ENCODE measurements at places on chromosomes 3 and 15.

DNA sequence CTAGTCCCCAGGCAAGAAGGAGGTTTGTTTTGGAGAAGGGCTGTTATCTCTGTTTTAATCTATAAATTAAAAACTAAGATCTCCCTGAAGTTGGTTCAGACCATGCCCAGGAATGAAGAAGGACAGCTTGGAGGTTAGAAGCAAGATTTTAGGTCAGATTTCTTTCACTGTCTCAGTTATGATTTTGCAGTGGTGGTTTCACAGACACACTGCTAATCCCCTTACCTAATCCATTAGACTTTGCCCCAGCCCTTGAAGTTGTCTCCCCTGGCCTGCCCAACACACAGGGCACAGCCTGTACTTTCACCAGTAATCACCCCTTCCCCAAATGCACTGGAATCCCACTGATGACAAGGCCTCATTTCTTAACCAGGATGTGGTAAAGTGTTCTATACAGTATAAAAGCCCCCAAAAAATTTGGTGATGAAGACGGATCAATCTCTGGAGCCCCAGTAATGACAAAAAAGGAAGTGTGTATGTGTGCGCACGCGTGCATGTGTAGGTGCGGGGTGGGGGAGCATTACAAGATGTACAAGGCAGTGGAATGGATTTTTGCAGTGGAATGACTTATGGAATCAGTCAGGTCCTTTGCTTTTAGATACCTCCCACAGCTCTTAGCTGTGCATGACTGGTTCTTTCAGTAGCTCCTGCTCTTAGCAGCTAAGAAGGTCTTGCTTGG, 73.1 kb upstream of the TERB2 start:
- no peak for DNase-seq

GRCh38 chr3:180409883-180410282, 192.1 kb upstream of the TTC14 start:
- no peak for DNase-seq

- no peak for DNase-seq
These were observed 7.4 kb upstream of the NCBP2 start for GRCh38 chr3:196949750-196950149.

- no peak for DNase-seq
These were observed 255.1 kb upstream of the STT3B start for GRCh38 chr3:31277582-31277981.

- no peak for DNase-seq
These were observed 77.8 kb downstream of the WWTR1 start for GRCh38 chr3:149579838-149580542.

- DNase-seq, result no peak
These were observed 238.5 kb downstream of the ITPR1 start for GRCh38 chr3:4731543-4732111.

DNA sequence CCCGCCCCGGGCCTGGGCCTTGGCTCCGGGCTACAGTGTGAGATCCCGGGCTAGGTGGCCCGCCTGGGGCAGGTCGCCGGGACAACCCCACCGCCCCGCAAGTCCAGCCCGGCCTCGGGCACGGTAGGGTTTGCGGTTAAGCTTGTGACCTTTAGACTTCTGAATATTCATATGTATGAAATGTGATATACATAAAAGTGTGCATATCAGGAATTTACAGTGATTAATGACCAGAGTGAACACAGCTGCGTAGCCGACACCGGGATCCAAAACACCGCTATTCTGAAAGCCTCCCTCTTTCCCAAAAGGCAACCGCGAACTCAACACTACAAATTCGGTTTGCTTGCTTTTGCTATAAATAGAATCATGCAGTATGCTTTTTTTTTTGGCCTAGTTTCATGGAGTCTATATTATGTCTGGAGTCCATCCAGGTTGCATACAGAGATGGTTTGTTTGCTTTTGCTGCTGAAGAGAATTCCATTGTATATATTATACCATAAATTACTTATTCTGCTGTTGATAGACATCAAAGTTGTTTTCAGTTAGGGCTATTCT, 636 bp upstream of the SNRPA1 start:
- no peak for DNase-seq

DNA sequence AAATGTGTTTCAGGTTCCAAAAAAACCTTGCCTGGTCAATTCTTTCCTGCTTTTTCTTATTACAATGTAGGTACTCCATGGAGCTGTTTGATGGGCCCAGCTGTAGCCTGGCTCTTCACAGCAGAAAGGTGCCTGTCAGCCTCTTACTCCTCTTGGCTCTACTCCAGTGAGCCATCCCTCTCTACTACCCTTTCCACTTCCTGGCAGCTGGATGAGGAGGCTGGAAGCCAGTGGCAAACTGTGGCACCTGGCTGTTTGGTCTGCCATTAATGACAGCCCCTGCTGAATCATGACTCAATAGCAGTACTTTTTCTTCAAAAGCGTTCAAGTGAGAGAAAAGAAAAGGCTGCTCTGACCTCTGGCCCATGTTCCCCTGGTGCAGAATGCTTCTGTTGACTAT, 618.1 kb downstream of the PYDC2 start:
- DNase-seq, result no peak

- no peak for DNase-seq
These were observed 77.9 kb downstream of the NTRK3 start for GRCh38 chr15:88178631-88179030.

DNA sequence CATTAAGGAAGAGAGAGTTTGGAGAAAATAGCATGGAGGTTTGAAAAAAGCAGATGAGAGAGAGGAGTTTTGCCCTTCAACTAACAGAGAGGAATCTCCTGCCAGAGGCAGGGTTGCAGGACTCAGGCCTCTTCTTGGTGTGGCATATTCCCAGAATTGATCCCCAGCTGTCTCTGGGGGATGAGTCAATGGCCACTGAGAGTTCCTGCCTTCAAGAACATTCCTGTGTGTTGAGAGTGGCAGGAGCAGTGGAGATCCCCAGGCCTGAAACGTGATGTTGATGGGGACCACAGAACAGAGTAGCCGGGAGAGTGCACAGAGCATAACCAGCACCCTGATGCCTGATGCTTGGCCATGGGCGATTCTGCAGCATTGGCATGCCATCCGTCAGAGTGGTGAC, 348.4 kb upstream of the THBS1 start:
- no peak for DNase-seq
